ENCODE measurements at places on chromosomes 5 and 9. TPM values are rescaled to one million over a fixed set of nuclear protein-coding genes. Genes with fewer than 3 reads are reported as not detected.

Gene SLU7
- 13.2 TPM for total RNA-seq

Gene FANCG
- 51.1 TPM for total RNA-seq

Gene MARVELD2
- total RNA-seq: 21.8 TPM

Gene PNPLA7
- total RNA-seq: 0.60 TPM

Gene BRINP1
- total RNA-seq: not detected

Gene DMGDH
- not detected for total RNA-seq

Gene SUSD3
- 4.5 TPM for total RNA-seq

Gene PALM2AKAP2
- not detected for total RNA-seq

Gene CDHR2
- 0.20 TPM for total RNA-seq
